ENCODE measurements at places on chromosomes 2 and 18.

DNA sequence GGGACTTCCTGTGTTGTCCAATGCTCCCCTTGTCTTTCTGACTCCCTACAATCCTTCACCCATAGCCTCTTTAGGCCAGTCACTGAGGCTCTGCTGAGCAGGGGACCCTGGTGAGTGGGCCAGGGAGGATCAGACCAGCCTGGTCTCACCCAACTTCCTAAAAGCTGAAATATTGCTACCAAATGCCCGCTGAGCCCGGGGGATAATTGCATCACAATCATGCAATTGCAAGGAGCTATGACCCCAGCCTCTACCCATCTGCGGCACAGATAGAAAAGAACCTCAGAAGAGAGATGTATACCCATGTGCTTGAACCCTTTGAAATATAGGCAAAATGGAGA is 3.7 kb upstream of the SP100 start:
- no peak for DNase-seq

GRCh38 chr18:79583426-79583825 is 96.2 kb upstream of the CTDP1 start:
- DNase-seq: no peak

DNA sequence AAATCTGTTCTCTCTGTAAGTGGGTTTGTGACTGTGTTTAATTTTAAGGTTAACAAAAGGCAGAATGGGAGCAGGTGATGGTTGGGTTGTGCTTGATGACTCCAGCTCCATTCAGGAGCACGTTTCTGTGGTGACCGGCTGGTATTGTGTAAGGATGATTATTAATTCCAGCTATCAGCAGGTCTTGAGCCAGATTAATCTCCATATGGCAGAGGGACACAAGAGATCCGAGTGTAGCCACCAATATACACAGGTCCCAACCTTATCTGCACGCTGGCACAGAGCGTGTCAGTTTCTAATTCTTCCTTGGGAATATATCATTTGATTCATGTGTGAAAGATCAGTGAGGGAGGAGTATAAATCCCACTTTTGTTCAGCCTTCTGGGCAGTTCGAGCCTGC is 199.0 kb upstream of the DCC start:
- DNase-seq: no peak

GRCh38 chr2:178536037-178536436 is 55.8 kb downstream of the PLEKHA3 start:
- DNase-seq: no peak

GRCh38 chr2:50344509-50345106 is 687.3 kb downstream of the NRXN1 start:
- no peak for DNase-seq

- no peak for DNase-seq
Measured at GRCh38 chr2:177501186-177501585, 108.6 kb downstream of the AGPS start.

DNA sequence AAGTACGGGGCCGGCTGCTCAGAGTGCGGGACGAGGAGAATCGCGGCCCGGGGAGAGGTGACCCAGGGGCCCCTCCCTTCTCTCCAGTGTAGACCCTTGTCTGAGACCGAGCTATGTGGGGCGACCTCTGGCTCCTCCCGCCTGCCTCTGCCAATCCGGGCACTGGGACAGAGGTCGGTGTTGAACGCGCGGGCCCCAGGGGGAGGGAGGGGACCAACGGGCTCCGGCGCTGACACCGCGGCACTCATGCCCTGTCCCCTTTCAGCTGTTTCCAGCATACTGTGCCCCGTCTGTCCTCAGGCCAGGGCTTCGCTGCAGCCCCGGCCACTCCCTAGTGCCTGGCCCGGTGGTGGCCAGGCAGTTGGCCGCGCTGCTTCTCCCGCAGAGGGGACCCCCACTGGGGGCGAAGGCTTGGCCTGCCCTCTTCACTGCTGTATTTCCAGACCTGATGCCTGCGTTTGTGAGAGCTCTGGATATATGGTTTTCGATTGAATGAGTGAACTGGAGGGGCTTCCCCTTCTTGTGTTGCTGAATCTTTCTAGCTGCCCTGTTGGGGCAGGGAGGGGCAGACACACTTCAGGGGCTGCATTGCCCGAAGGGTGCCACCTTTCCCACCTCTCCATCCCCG is 809 bp downstream of the DBI start:
- peak; percentile 52 for DNase-seq

DNA sequence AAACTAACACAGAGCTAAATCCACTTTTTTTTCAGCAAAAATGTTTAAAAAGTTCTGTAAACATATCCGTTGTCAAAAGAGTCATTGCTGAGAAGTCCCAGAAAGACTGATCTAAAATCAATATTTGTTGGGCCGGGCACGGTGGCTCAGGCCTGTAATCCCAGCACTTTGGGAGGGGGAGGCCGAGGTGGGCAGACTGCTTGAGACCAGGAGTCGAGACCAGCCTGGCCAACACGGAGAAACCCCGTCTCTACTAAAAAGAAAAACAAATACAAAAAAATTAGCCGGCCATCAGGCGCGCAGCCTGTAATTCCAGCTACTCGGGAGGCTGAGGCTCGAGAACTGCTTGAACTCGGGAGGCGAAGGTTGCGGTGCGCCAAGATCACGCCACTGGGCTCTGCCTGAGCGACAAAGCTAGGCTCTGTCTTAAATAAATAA is 1.4 kb downstream of the OLA1 start:
- DNase-seq: no peak

- no peak for DNase-seq
Measured at GRCh38 chr18:21064347-21064746, 47.3 kb downstream of the ROCK1 start.

DNA sequence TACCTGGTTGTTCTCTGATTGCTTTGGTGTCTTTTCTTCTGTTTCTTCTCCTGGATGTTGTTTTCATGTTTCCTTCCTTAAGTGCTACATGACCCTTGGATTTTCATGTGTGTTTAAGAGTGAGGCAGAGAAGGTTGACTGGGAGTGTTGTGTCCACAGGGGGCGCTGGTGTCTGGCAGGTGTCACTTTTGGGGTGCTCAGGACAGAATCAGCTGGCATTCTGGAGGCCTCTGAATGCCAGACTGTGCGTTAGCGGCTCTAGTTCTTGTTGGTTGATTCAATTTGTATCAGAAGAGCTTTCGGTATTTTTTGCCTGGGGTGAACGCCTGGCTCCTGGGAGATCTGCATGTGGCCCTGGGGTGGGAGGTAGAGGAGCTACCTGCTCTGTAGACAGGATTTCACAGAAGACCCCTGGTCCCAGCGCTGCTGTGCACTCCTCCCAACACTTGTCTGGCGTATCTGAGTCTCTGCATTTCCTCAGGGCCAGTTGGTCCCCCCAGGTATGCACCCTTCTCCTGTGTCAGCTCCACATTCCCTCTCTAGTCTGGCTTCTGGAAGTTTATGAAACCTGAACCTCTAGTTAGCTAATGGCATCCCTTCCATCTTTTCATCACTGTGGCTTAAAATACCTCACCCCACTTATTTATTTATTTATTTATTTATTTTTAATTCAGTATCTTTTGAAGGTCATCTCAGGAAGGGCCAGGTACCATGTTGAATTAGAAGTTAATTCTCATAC is 1.1 kb downstream of the GREB1 start:
- DNase-seq: peak; percentile 5

GRCh38 chr2:217060951-217061547 is 201.2 kb upstream of the TNP1 start:
- DNase-seq: no peak

- DNase-seq: no peak
Measured at GRCh38 chr2:233065954-233066470, 5.9 kb downstream of the INPP5D start.

GRCh38 chr2:101546376-101547058 is 71.6 kb upstream of the RFX8 start:
- no peak for DNase-seq

DNA sequence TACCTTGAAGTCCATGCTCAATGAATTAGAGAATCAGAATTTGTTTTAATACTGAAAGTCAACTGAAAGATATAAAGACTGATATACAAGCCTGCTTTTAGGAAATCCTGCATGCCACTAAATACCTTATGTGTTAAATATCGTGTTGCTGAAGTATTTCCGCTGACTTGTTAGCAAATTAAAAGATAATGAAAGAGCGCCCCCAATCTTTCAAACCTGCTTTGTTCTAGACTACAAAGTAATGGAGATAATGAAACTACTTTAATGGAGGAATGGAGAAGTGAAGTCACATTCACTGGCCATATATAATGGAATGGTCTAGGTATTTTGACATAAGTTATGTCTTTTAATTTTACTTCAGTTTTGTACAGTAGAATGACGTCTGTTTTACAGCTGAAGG is 95.7 kb downstream of the ASXL3 start:
- DNase-seq: no peak

GRCh38 chr18:41875094-41875780 is 79.8 kb upstream of the PIK3C3 start:
- no peak for DNase-seq

DNA sequence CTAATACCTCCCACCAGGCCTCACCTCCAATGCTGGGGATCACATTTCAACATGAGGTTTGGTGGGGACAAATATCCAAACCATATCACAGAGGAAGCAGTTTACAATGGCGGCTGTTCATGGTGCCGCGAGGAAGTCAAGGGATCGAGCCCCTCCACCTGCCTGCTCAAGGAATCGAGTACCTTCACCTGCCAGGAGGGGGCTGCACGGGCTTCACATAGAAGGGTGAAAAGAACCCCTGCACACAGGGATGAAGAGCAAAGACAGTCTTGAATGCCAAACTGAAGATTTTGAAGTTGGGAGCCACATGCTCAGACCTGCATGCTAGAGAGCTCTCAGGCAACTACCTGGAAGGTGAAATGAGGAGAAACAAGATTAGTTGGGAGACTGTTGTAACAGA is 110.3 kb downstream of the KCNF1 start:
- no peak for DNase-seq

GRCh38 chr18:42758852-42759251 is 356.6 kb downstream of the RIT2 start:
- no peak for DNase-seq

DNA sequence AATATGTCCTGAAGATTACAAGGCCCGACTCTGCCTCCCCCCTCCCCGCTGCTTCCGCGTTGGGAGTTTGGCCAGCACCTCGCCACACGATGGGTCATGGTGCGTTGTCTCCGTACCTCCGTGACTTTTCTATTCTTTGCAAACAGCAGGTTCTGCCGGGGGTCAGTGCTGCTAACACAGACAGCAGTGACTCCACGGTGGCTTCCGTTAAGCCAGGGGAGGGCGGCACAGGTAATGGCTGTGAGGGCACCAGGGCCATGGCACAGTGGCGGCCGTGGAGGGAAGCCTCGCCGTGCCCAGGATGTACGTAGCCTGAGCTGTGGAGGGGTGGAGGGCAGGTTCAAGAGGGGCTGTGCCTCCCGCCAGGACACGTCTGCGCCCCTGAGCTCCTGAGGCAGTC is 115.5 kb downstream of the NFATC1 start:
- DNase-seq: no peak

- DNase-seq: no peak
Measured at GRCh38 chr2:68730828-68731227, 3.8 kb upstream of the ARHGAP25 start.

GRCh38 chr2:118709786-118710185 is 137.7 kb downstream of the EN1 start:
- no peak for DNase-seq

GRCh38 chr2:37842732-37843440 is 82.2 kb upstream of the RMDN2 start:
- DNase-seq: no peak

GRCh38 chr2:178550352-178550751 is 70.1 kb downstream of the PLEKHA3 start:
- no peak for DNase-seq

GRCh38 chr2:28593160-28593755 is 97.4 kb downstream of the PLB1 start:
- no peak for DNase-seq

DNA sequence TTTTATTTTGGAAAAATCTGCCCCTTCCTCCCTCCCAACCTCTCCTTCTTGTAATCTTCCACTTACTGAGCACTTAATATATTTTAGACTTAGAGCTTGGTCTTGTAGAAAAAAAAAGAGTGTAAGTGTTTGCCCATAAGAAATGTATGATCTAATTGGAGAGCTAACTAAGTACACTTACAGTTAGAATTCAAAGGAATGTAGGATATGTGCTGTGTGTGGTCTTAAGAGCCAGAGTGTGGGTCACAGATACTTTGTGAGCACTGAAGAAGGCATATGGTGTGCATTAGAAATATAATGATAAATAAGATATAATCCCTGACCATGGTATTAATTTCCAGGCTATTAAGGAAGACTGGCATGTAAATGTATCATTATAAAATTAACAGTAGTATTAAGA is 91.8 kb upstream of the ZNF521 start:
- no peak for DNase-seq

- DNase-seq: no peak
Measured at GRCh38 chr2:237165405-237166276, 80.0 kb downstream of the COPS8 start.

- DNase-seq: no peak
Measured at GRCh38 chr18:79410171-79410641, 14.5 kb downstream of the NFATC1 start.

GRCh38 chr2:116378786-116379185 is 1435.7 kb upstream of the DDX18 start:
- no peak for DNase-seq

- DNase-seq: peak; percentile 4
Measured at GRCh38 chr18:59202258-59202820, 17.6 kb upstream of the GRP start.

DNA sequence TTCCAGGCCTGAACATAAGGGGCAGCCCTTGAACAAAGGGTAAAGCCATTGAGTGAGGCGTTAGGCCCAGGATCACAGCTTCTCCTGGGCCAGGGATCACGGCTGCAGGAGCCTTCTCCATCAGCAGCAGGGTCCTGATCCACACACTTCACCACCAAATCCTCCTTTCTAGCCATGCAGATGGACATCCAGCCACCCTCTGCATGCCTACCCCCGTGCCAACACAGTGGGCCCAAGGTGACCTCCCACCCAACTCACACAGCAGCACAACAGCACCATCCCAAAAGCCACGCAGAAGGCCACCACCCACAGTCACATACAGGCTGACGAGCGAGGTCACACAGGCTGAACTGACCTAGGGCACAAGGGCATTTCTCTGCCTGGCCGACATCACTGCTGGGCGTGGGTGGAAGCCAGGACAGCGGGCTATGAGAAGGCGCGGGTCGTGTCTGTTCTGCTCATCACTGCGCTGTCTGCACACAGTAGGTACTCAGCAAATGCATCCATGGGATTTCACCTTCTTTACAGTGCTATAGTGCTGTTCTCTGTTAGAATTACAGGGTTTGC is 31.2 kb downstream of the TFCP2L1 start:
- no peak for DNase-seq

DNA sequence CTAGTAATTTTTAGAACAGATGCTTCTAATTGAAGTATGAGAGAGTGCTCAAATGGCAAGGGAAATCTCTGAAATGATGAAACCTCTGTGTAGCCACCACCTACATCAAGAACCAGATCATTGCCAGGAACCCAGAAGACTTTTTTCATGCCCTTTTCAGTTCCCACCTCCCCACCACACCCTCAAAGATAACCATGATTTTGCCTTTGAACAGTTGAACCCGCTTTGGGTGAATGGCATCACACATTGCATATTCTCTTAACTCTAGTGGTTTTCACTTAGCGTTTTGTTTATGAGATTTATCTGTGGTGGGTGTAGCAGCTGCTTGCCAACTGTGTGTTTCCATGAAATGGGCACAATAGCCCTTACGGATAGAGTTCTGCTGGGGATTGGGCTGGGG is 142.9 kb upstream of the HDAC4 start:
- no peak for DNase-seq

GRCh38 chr2:237919593-237919992 is 47.2 kb upstream of the UBE2F start:
- no peak for DNase-seq
